Karpas-422 (cell line): ENCODE measurements at places on chromosomes 4 and X.

DNA sequence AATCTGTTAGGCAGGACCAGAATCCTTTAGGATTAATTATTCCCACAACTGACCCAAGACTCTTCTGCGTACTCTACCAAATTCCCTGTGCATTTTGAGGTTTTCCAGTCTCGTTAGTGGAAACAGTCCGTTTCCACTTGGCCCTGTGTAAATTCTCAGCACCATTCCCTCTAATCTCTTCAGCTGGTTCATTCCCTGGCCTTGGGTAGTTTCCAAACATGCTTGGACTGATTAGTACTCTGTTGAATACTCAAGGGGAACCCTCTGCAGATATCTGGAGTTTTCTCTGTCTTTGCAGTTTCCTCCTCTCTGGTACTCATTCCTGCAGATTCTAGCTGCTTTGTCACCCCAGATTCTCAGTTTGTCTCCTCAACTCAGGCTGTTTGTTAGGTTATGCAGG is 80.4 kb downstream of the ZFX start:
- DNase-seq = no peak

DNA sequence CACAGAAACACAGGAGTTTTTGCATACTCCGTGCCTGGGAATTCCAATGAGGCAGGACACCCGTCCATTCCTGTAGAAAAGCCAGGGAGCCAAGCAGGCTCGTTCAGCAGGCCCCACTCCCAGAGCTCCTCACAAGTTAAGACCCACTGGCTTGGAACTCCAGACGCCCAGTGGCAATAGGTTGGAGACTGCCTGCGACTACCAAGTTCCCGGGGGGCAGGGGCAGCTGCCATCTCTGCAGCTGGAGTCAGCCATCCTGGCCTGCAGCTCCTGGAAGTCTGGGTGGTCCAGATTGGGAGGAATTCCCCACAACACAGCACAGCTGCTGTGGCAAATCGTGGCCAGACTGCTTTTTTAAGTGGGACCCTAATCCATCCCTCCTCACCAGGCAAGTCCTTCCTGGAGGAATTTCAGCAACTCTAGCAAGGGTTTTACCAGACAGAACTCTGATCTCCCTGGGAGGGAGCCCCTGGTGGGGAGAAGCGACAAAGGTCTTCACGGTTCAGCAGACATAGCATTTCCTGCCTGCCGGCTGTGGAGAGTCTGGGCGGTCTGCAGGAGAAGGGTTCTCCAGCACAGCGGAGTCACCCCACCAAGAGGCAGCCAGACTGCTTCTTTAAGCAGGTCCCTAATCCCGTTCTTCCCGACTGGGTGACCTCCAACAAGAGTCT is 231.9 kb downstream of the STPG2 start:
- no peak for DNase-seq

- DNase-seq = no peak
These were observed 83.0 kb upstream of the KLHL4 start for GRCh38 chrX:87434618-87435017.

- DNase-seq = peak; percentile 72
These were observed 40.1 kb downstream of the BTC start for GRCh38 chr4:74754218-74754617.

- DNase-seq = no peak
These were observed 771 bp downstream of the NAP1L2 start for GRCh38 chrX:73213734-73214425.

- peak; percentile 65 for DNase-seq
These were observed 839 bp downstream of the STK26 start for GRCh38 chrX:132023896-132024386.

GRCh38 chrX:1419545-1420355 is 27.8 kb upstream of the SLC25A6 start:
- DNase-seq = no peak

DNA sequence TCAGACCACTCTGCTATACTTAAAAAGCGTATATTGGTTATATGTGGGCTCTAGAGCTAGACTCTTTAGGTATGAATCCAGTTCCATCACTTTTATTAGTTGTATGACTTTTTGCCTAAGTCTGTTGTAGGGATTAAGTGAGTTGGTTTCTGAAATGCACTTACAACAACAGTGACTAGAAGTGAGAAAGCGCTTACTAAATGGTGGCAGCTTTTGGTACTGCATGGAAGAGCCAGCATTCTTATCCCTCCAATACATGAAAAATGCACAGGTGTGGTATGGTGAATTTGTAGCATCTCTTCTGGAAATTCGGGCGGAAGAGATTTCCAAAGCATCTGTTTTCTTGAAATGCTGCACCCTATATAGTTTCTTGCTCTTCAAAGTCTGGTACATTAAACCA is 117.1 kb downstream of the SPANXA1 start:
- no peak for DNase-seq

GRCh38 chr4:77127215-77127614 is 29.8 kb upstream of the CCNG2 start:
- no peak for DNase-seq

GRCh38 chrX:116306218-116306617 is 130.2 kb upstream of the SLC6A14 start:
- no peak for DNase-seq

DNA sequence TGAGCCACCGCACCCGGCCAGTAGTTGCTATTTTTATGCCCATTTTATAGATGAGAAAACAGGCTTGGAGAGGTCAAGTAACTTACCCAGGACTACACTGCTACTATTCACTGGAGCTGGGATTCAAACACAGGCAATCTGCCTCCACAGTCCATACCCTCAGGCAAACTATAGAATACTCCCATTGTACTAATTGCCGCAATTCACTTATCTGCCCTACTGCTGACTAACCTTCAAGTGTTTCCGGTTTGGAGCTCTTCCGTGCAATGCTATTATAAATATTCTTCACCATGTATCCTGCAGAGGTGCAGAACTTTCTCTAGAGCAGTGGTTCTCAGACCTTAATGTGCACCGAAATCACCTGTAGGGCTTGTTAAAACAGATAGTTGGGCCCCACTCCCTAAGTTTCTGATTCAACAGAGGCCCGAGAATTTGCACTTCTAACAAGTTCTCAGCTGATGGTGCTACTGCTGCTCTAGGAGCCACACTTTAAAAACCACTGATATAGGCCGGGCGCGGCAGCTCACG is 1.9 kb upstream of the G3BP2 start:
- DNase-seq = no peak

GRCh38 chr4:145533001-145533400 is 51.3 kb downstream of the SMAD1 start:
- DNase-seq = no peak

DNA sequence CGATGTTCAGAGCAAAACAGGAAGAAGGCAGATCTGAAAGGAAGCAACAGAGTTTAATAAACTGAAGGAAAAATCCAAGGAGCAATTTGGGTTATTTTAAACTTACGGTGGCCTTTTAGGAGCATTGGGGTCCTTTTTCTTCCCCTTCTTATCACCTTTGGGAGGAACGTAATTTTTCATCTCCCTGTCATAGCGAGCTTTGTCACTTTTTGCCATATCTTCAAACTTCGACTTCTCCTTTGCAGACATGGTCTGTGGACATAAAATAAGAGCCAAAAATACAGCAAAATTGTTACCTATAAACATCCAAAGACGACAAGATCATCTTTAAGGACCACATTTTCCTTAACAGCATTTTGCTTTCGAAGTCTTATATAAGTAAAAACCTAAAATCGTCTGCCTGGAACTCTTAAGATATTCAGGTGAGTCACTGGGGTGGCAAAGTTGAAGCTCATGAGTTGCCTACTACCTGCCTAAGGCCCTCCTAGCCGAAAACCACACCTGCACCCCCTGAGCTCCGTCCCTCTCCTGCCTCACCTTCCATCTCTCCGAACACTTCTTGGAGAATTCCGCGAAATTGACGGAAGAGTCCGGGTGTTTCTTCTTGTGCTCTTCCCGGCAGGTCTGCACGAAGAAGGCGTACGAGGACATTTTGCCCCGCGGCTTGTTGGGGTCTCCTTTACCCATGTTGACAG is 1.0 kb downstream of the HMGB2 start:
- peak; percentile 55 for DNase-seq

- DNase-seq = no peak
These were observed 2.8 kb downstream of the DCUN1D4 start for GRCh38 chr4:51845711-51846110.

- no peak for DNase-seq
These were observed 339.7 kb upstream of the HS3ST1 start for GRCh38 chr4:11768251-11768972.

GRCh38 chrX:57595381-57595811 is 3.6 kb downstream of the ZXDB start:
- no peak for DNase-seq

- DNase-seq = no peak
These were observed 7.7 kb downstream of the ENOX2 start for GRCh38 chrX:130895299-130895698.

DNA sequence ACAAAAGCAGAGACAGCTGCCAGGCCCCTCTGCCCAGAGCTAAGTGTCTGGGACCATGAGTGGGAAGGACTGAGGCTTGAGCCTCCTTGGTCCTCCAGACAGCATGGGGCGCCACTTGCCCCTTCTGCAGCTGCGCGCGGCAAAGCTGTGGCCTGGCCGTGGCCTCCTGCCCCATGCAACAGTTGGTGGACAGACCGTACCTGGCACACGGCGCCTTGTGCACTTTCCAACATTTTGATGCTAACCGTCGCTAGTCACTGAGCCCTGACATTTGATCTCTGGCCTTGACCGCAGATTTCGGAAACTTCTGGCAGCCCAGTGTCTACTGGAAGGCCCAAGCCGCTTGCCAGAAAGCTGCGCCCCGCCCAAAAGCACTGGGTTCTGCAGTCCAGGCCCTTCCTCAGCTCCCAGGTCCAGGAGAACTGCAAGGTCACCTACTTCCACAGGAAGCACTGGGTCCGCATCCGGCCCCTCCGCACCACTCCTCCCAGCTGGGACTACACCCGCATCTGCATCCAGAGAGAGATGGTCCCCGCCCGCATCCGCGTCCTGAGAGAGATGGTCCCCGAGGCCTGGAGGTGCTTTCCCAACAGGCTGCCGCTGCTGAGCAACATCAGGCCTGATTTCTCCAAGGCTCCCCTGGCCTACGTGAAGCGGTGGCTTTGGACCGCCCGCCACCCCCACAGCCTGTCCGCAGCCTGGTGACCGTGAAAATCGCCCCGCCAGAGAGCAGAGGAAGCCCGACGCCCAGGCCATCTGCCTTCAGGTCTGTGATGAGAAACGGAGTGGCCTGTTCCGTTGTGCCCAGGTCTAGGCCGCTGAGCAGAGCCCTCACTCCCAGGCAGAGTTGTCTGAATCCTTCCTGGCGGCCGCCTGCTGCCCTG is 35.3 kb upstream of the CA5B start:
- no peak for DNase-seq

GRCh38 chrX:87664381-87664780 is 146.8 kb downstream of the KLHL4 start:
- DNase-seq = peak; percentile 77

DNA sequence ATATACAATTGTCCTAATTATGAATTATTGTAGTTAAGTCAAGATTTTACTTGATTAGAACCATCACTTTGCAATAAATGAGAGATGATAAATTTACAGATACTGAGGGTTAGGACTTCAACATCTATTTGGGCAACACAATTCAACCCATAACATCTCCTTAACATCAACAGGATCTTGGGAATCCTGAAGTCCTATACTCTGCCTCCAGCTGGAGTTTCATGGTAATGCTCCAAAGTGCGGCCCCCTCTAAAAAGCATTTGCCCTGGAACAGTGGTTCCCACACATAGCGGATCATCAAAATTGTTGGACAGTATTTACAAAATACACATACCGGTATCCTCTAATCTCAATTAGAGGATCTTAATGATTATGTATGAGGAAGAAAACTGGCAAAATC is 618.6 kb downstream of the CENPC start:
- DNase-seq = no peak

DNA sequence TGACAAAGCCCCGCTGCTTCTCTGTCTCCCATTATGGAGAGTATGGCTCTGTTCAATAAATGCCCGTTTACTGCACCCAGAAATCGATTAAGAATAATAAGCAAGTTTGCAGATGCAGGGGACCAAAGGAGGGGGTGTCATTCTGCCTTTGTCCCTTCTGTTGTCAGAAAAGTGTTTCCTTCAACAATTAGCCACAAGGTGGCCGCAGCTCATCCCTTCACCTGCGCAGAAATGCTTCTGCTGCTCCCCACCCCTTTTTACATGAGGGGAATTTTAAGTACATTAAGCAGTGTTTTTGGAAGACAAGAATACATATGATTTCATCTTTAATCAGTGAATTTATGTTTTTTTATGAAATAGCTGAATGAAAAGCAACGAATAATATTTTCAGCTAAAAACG is 175.6 kb upstream of the ARX start:
- peak; percentile 48 for DNase-seq

DNA sequence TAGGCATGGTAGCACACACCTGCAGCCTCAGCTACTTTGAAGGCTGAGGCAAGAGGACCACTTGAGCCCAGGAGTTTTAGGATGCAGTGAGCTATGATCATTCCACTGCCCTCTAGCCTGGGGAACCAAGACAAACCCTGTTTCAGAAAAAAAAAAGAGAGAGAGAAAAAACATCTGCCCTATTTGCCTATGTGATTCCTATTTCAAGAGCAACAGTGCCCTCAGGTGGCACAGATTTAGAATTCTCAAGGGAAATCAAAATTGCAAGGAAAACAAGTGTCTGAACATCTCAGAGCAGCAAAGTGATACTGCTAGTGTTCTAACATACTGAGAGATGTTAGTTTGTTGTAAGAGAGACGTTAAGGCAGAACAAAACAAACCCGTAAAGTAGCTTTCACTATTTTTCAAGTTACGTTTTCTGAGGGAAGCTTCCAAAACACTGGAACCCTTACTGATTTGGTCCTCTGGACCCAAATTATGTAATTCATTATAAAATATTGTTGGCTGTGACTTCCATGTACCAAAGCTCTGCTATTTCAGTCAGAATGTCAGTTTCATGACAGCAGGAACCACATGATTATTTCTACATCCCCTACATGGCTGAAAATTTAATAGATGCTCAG is 7.9 kb downstream of the BDH2 start:
- DNase-seq = peak; percentile 92

DNA sequence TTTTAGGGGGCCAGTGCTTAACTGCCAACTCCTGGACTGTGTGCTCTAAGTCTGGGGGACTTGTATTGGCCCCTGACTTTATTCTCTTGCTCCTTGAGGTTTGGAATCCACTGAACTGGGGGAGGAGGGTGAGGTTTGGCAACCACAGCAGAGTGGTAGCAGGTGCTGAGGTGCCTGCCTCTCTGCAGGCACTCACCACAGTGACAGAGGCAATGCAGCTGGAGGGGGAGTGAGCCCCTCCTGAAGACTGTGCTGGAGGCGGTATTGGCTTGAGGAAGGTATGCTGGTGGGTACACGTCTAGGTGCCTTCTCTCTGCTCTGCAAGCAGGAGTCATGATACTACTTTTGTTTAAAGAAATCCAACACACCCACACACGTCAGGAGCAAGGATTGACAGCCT is 24.6 kb downstream of the CFAP299 start:
- no peak for DNase-seq

- no peak for DNase-seq
These were observed 344.2 kb downstream of the MAPK10 start for GRCh38 chr4:86015412-86016350.

DNA sequence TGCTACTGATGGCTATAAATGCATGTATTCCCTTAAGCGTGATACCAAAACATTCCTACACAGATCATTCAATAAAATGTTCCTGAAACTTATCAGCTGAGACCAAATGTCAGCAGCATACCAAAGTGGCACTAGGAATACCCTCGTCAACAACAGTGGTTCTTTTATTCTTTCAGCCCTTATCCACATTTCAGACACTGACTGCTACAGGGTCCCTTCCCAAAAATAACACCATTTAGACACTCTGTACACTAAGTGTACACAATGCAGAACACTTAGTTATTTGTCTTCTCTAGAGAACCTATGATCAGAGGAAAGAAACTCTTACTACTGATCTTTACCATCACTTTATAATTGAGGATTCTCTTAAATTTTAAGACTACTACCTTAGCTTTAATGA is 94.1 kb downstream of the ATRX start:
- DNase-seq = no peak

- no peak for DNase-seq
These were observed 365.0 kb downstream of the GPM6A start for GRCh38 chr4:175447016-175447415.
